ENCODE measurements at places on chromosomes 6 and 20.

GRCh38 chr20:20894753-20895152 lies 182.3 kb upstream of the RALGAPA2 start:
- peak; percentile 15 for DNase-seq

DNA sequence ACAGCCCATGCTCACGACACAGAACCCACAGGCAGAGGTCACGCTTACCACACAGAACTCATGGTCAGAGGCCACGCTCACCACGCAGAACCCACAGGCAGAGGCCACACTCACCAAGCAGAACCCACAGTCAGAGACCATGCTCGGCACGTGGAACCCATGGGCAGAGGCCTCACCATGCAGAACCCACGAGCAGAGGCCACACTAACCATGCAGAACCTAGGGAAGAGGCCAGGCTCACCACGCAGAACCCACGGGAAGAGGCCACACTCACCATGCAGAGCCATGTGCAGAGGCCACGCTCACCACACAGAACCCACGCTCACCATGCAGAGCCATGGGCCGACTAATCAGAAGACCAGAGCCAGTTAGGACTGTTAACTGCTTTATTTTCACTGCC lies 203.2 kb upstream of the THBS2 start:
- DNase-seq = no peak

DNA sequence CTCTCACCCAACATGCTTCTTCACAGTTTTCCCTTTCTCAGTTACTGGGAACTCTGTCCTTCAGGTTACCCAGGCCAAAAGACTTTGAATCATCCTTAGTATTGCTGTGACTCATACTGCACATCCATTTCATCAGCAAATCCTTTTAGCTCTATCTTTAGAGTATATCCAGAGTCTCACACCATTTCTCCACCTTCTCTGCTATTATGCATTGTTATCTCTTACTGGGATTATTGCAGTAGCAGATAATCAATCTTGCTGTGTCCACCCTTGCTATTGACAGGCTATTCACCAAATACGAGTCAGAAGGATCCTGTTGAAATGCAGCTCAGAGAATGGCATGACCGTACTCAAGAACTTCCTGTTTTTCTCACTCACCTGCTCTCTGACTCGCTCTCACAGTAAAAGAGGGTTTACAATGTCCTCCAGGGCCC lies 57.3 kb downstream of the BCKDHB start:
- peak; percentile 70 for DNase-seq

DNA sequence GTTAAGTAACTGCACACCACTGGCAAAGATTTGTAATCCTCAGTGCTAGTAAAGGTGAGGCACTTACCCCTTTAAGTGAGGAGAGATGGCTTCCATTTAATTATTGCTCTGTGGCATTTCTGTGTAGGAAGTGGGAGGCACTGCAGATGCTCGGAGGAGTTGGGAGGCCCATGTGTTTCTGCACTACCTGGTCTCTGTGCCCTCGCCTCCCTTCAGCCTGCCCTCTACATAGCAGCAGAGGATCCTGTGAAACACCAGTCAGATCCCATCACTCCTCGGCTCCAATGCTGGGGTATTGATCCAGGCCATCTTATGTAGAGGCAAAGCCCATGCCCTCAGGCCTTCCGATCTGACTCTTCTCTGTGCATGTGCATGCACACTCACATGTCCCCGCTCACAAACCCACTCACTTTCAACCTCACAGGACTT lies 67.0 kb downstream of the SLX4IP start:
- DNase-seq = no peak

DNA sequence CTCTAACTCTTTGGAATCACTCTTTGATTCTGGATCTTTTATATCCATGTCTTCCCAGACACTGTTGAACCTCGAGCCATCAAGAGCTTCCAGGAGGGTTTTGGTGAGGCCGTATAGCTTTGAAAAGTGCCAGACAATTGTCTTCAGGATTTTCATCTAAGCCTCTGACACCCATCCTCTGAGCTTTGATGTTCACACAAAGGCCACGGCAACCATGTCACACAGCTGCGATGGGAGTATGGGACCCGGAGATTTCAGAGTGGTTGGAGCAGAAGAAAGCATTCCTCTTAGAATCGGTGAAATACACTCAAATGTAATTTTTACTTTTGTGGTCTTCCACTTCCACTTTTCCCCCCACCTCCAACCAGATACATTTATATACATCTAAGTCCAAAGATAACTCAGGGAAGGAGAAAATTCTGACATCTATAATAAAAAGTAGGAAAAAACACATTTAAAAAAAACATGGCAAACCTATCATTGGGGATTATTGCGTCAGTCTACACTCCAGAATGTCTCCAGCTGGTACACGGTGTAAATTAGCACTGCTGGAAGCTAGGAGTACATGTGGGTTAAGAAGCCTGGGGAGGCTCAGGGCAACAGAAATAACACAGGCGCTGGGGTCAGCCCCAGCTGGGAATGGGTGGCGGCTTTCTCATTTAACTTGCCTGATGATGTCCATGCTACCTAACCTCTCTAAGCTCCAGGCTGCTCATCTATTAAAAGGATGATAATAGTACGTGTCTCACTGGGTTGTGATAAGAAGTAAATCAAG lies 92.7 kb downstream of the LY86 start:
- no peak for DNase-seq

DNA sequence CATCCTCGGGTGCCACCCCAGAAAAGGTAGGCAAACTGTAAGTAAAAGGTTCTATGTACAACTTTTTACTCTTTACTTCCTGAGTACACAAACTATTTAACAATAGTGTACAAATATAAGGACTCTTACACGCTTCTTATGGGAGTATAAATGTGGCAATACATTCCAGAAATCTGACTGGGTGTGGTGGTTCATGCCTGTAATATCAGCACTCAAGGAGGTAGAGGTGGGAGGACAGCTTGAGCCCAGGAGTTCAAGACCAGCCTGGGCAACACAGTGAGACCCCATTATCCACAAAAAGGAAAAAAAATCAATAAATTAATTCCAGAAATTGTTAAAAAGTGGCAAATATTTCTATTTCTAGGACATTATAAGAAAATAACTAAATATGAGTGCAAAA lies 48.9 kb downstream of the PIGU start:
- peak; percentile 59 for DNase-seq
